ENCODE measurements at places on chromosomes 16 and 17. TPM values are rescaled to one million over a fixed set of nuclear protein-coding genes. Genes with fewer than 3 reads are reported as not detected.
A peak's percentile ranks its signal among the peaks of the same experiment; 100 is the strongest.

DNA sequence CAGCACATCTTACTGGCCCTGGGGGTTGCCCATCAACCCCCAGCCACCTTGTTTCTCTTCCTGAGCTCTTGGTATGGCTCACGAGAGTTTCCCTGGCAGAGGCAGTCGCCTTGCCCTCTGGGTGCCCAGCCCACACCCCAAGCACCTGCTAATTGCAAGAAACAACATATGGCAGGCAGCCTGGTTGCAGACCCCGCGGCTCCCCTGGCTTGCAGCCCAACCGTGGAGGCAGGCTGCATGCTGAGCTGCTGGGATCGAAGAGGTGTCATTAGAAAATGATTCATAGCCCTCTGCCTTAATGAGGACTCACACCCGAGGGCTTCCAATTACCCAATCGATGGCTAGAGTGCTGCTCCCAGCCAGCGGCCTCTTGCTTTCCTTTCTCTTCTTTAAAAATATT is 115.7 kb downstream of the TMEM114 start:
- DNase-seq, result no peak

DNA sequence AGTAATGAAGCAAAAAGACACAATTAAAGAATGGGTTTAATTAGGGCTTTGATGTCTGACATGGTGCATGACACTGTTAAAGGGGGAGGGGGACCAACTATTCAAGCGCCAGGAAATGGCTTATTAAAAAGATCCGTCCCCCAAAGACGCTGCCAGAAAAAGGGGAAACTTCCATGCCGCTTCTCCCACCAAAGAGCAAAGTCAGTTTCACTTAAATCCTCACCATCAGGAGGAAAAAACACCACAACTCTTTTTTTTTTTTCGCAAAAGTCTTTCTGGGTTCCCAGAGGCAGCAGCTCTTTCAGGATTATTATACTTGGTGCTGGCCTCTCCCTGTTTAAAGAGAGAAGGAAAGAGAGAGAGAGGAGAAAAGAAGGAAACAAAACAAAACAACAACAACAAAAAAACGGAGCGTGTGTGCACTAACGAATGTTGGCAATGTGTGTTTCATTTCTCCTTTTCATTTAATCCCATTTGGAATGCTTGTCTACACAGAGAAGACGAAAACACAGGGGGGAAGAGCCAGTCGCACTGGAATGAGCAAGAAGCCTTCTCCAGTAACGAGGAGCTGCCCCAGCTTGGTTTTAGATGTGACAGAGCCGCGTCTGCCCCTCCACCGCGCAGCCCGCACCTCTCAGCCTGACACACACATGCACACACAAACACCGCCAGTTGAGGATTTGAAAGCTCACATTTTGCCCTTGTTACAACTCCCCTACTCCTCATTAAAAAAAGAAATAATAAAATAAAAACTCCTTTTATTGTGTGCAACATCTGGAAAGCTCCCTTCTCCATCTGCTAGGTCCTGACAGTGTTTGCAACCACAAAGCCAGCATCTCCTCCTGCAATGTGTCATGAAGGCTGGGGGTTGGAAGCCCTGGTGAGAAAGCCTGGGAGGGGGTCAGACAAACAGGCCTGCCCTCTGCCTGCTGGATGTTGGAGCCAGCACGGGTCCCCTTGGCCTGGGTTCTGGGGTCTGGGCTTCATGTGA is 32.7 kb upstream of the AXIN2 start:
- peak; percentile 24 for DNase-seq

Gene PPL
- not detected for total RNA-seq

Gene HSPB9
- total RNA-seq, result not detected

- DNase-seq, result peak; percentile 71
These were observed 93.8 kb upstream of the PLEKHM1 start for GRCh38 chr17:45584092-45585036.

- no peak for DNase-seq
These were observed 43.8 kb downstream of the SHISA6 start for GRCh38 chr17:11284811-11285210.

GRCh38 chr16:25013751-25014499 is 1.2 kb downstream of the ARHGAP17 start:
- DNase-seq, result no peak

Gene BCL6B
- total RNA-seq, result 0.59 TPM

Gene RAB26
- total RNA-seq, result not detected

- DNase-seq, result no peak
These were observed 41.7 kb downstream of the RMI2 start for GRCh38 chr16:11386791-11387546.

Gene TBC1D26
- 1.0 TPM for total RNA-seq

Gene KCNH4
- 0.23 TPM for total RNA-seq

DNA sequence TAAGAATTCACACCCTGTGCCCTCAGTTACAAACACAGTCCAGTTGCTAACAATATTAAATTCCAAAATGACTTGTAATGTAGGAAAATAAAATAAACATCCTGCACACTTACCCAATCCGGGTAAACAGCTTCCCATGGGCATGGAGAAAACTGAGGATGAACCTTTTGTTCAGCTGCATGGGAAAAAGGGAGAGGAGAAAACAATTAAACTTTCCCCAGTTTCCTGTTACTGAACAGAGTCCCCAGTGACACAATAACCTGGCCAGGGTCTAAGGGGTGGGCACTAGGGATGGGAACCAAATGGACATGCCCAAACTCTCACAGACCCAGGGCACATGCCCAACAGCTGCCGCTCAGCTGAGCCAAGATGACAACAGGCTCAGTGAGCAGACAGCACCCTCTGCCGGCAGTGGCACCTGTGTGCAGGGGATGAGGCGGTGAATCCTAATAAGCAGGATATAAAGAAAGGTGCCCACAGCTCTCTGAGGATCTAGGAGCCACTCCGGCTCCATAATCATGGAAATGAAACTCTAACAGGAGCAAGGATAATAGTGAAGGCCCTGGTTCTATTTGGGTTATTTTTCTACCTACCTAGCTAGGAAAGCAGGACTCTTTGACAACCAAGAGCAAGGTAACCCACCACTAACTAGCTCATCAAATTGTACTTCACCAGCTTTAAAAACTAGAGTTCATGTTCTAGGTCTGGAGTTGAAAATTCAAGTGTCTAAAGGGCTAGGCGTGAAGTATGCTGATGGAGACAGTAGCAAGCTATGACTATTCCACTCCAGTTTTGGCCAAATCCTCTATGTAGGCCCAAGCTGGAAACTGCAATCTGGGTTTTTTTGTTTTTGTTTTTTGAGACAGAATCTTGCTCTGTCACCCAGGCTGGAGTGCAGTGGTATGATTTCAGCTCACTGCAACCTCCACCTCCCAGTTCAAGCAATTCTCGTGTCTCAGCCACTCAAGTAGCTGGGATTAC is 58.8 kb downstream of the SMG6 start:
- DNase-seq, result peak; percentile 85

DNA sequence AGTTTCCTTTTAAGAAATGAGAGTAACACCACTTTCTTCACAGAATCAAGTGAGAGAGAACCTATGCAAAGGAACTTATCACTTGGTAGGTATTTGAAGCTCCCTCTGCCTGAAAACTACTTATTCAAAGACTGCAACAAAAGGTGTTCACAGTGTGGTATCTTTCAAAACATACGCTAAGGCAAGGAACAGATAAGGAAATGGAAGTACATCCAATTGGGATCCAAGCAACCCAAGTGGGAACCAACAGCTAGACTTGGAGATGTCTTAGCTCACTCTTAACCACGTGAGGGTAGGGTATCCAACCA is 431 bp upstream of the PPM1E start:
- DNase-seq, result no peak

DNA sequence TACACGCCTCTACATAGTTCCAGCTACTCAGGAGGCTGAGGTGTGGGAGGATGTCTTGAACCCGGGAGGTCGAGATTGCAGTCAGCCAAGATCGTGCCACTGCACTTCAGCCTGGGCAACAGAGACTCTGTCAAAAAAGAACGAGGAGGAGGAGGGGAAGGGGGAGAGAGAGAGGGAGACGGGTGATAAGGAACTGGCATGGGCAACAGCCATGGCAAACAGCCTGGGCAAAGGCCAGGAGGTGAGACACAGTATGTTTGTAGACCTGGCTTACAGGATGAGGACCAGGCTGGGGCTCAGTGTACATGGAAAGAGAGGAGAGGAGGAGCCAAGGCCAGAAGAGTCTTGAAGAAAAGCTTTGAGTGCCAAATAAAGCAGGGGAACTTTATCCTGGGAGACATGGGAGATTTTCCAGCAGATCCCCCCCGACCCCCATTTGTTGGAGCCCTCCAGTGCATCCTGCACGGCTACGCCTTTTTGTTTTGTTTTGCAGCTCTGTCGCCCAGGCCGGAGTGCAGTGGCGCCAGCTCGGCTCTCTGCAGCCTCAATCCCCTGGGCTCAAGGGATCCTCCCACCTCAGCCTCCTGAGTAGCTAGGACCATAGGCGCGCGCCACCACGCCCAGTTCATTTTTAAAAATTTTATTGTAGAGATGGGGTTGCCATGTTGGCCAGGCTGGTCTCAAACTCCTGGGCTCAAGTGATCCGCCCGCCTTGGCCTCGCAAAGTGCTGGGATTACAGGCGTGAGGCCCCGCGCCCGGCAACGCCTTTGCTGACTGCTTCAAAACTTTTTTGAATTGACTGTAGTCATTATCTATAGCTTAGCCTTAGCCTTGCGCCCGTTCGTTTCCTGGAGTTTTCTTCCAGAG is 1.3 kb upstream of the ALKBH5 start:
- DNase-seq, result no peak

DNA sequence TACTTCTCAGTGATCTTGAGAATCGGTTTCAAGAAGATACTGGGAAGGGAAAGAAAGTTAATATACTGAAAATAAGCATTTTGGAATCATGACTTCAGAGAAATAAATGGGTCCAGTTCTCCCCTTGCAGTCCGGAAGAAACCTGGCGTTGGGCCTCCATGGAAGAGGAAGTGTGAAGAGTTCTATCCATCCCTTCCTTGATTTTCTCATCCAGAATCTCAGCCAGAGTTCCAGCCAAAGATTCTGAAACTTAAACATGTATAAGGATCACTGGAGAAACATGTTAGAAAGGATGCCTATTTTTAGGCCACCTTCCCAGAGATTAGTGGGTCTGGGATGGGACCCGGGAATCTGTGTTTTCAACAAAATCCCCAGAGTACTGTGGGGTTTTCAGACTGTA is 8.7 kb upstream of the GAS7 start:
- DNase-seq, result no peak

GRCh38 chr17:18235743-18236256 is 10.4 kb downstream of the LLGL1 start:
- DNase-seq, result no peak

- no peak for DNase-seq
These were observed 13.8 kb downstream of the ITGB3 start for GRCh38 chr17:47267354-47267828.

Gene SEZ6
- not detected for total RNA-seq

- DNase-seq, result no peak
These were observed 61.5 kb downstream of the HELZ start for GRCh38 chr17:67183531-67183930.

DNA sequence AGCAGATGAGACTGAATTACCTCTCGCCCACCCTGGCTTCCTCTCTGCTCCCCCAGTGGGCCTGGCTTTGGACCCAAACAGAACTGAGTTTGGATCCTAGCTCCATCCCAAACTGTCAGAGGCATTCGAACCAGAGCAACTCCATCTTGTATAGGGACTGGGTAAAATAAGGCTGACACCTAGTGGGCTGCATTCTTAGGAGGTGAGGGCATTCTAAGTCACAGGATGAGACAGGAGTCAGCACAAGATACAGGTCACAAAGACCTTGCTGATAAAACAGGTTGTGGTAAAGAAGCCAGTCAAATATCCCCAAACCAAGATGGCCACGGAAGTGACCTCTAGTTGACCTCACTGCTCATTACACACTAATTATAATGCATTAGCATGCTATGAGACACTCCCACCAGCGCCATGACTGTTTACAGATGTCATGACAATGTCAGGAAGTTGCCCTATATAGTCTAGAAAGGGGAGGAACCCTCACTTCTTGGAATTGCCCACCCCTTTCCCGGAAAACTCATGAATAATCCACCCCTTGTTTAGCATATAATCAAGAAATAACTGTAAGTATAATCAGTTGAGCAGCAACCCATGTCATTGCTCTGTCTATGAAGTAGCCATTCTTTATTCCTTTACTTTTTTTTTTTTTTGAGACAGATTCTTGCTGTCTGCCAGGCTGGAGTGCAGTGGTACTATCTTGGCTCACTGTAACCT is 44.4 kb downstream of the LYRM1 start:
- peak; percentile 36 for DNase-seq

Measured in activated naive CD4-positive, alpha-beta T cell treated with anti-CD3 and anti-CD28 coated beads, Interleukin-2, amount 50 U/mL, for 72 hours (primary cell).